ENCODE measurements at places on chromosomes 3 and 15.

DNA sequence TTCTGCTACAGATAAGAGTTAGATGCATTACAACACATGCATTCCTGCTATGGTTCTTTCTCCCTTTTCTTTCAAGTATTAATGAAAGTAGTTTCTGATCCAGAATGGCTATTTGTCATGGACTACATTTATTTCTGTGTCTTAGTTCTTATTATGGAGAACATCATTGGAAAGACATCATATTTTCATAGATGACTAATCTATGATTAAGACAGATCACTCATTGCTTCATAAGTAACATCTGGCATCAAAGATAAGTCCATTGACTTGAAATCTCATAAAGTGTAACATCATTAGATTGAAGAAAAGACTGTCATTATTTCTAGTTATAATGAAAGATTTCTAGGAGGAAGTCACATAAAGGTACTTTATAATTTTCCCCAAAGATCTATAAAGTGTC lies 366.7 kb downstream of the NSUN3 start:
- no peak for DNase-seq

DNA sequence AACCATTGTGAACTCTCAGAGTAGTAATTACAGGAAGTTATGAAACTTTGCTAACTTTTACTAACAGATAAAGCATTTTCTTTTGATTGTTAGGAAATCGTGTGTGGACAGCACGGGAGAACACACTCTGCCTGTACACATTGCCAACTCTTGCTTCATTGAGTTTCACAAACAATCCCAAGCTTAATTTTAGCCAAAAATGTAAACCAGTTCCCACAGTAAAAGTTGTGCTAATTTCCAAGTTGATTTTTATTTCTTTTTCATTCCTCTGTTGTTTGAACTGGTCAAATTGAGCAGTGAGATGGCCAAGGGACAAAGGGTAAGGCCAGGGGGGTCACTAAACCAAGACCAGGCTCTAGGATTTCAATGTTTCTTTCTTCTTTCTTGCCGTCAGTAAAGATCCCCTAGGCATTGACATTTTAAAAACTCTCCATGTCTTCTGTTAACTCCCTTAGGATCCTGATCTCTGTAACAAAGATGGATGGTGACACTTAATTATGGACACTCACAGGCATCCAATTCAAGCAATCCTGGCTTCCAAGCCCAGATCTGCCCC lies 414.9 kb downstream of the RBMS3 start:
- DNase-seq: no peak

DNA sequence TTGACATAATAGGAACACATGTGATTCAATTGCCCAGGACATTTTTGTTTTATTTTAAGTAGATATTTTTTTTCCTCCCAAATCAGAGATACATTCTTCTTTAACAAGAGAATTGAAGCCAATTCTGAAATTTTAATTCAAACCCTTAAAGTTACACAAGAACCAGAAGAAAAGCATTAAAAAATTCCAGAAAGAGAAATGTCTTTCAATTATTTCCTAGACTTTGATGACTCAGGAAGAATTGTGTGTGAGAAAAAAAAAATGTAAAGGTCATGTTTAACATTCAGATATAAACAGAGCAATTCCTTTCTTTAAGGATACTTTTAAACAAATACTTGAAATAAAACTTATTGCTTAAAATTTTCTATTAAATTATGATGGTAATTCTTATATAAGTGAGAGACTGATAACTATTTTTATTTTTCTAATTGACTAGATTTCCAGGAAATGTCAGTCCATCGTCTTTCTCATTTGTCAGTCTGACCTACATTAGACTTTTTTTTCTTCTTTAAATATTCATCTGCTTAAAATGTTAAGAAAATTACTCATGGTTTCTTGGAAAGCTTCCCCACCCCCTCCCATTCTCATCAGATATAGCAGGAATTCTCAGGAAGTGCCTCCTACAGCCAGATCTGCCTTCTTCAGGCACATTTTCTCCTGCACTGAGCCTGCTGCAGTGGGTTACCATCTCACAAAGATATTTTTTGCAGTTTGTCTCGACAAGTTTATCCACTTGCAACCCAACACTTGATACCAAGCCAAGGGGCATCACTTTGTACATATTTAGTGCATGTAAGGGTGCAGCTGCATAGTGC lies 261.8 kb upstream of the CBLB start:
- DNase-seq: no peak

DNA sequence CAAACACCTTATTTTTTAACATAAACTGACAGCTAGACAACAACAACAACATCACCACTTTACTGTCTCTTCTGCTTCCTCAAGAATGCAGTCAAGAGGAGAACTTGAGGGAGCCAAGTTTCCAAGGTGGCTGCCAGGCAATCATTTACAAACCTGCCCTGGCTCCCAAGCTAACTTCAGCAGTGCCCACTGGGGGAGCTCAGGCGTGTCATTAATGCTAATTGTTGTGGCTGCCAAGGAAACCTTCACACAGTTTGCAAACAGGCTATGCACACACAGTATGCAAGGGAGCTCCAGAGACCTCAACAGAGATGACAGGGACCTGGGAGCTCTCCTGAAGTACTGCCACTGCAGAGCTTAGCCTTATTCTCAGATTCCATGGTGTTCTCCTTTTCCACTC lies 2.1 kb downstream of the DZIP1L start:
- no peak for DNase-seq

DNA sequence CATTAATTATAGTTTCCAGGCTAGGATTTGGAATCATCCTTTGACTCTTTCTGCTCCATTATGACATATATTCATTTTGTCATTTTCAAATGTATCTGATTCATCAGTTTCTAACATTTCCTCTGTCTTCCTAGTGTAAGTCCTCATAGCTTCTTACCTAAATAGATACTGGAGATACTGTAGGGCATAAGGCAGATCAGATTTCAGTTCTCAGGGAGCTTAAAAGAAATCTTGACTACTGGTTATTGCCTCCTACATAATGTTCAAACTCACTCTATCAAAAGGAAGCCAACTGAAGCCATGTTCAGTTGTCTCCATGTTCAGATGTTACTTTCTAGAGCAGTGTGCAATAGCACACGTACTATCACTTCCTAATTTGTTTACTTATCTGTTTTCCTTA lies 29.6 kb upstream of the CTDSPL2 start:
- DNase-seq: no peak

DNA sequence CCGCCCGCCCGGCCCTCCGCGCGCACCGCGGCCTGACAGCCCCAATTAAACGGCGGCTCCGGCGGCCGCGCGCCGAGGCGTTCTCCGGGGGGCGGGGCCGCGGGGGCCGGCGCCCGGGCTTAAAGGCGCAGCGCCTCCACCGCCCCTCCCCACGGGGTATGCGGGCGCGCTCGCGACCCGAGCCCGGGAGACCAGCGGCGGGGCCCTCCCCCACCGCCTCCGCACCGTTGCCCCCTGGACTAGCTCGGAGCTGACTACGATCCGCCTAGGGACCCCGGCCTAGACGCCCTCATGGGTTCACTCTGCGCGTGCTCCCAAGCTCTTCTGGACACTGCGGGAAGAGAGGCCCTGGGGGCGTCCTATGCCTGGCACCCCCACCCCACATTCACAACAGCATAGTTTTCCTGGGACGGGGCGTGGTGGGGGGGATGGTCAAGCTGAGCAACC lies at the start of gene DUSP7:
Gene DUSP7, minus strand, starts transcription at position 51 of the 447 bp plus-strand sequence. CDS start 205 bp downstream, outside the sequence.
- DNase-seq: peak; percentile 70

DNA sequence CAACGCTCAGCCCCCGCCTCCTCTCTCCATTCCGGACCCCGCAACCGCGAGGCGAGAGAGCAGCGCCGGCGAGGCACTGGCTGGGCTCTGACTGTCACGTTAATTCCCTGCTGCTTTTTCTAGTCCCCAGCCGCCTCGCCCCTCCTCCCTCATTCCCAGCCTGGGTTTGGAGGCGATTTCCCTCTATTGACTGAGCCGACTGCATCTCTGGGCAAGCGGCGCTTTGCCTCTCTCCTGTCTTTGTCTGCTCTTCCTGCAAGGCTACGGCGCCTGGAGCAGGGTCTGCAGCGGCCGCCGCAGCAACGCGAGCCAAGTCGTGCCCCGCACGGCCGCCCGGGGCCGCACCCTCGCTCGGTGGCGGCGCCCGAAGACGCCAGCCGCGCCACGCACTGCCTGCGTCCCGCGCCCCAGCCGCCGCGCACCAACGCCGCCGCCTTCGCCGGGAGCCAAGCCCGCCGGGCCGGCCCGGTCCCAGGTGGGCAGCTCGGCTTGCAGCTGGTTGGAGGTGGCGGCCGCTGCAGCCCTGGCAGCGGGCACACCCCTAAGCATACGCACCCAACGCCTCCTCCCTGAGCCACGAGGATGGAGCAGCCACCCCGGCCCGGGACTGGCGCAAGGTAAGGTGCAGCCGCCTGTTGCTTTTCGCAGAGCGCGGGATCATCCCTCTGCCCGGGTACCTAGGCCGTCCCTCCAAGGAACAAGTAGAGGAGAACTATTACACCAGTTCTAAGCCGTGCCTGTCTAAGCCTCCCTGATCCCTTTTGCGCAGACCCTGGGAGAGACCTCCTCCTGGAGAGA lies at the start of gene LRRC3B:
Gene LRRC3B, plus strand, starts transcription at position 152 of the 798 bp plus-strand sequence. CDS start 86,901 bp downstream, outside the sequence.
- no peak for DNase-seq

DNA sequence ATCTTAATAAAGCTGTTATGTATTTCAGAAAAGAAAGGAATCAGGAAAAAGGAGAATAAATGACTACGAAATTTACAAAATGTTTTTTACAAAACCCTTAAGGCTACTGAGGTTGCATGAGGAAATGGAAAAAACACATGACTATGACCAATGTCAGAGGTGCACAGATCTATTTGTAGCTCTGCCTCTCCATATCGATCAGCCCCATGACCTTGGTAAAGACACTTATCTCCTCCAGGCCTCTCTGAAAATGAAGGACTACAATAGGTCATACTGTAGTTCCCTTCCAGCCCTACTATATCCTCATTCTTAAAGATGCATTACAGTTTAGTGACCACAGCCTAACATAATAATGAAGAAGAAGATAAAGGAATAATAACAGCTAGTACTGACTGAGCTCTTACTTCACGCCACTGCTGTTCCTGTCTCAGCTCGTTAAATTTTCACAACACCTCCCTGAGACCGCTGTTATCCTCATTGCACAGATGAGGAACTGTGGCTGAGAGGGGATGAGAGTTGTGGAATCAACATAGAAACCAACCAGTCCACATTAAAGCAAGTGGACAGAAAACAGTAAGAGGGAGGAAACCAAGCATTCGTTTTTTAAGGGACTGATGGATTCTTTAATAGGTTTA lies 163.2 kb downstream of the MAGI1 start:
- peak; percentile 24 for DNase-seq

DNA sequence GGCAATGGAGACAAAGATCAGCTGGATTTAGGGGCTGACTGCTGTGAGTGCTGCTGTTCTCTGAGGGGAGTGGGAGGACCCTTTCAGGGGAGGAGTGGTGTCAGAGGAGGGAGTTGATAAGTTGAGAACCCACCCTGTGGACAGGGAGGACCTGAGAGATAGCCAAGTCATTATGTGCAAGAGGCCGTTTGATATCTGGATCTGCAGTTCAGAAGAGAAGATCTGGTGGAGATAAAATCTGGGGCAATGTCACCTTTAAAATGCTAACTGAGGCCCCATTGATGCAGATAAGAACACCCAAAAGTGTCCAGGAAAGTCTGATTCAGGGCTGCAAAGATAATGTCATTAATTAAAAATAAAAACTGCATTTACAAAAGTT lies 256.1 kb upstream of the HES1 start:
- no peak for DNase-seq

All from SHP77 (cell line).